ENCODE measurements at places on chromosomes 13 and 19.

GRCh38 chr13:65378943-65379519 lies 1851.1 kb downstream of the PCDH9 start:
- DNase-seq: peak; percentile 5

DNA sequence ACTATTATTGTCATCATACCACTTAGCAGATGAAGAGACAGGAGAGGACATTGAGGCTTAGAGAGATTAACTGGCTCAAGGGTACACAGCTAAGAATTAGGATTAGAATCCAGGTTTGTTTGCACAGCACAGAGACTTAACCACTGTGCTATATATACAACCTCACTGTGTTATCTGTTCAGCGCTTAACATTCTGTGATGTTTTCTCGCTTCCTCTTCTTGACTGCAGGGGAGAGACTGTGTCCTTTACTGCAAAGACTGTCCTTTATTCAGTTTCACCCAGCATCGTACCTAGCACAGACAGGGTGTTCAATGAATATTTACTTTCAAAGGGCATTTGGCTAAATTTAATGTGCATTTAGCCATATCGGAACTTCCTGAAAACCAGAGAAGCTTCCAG lies 54.9 kb upstream of the PCDH8 start:
- DNase-seq: no peak

GRCh38 chr13:106499113-106499512 lies 36.3 kb downstream of the EFNB2 start:
- no peak for DNase-seq

GRCh38 chr19:7925171-7925851 lies 624 bp downstream of the CTXN1 start:
- peak; percentile 83 for DNase-seq

GRCh38 chr19:45451850-45452387 lies 15.9 kb upstream of the FOSB start:
- no peak for DNase-seq

DNA sequence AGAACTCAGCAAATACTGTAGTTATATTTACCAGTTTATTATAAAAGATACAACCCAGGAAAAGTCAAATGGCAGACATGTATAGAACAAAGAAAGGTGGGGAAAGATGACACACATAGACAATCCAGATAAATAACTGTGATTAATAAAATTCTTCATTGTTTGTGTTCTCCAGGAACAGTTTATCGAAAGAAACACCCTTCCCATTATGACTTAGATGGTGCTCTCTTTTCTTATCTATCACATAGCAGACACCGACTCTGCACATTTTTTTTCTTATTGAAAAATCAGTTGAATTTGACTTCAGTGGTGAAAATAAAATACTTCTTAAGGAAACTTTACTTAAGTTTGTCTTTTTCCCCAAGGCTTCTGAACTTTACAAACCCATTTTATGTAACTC lies 6.2 kb downstream of the ZNF708 start:
- DNase-seq: peak; percentile 57

DNA sequence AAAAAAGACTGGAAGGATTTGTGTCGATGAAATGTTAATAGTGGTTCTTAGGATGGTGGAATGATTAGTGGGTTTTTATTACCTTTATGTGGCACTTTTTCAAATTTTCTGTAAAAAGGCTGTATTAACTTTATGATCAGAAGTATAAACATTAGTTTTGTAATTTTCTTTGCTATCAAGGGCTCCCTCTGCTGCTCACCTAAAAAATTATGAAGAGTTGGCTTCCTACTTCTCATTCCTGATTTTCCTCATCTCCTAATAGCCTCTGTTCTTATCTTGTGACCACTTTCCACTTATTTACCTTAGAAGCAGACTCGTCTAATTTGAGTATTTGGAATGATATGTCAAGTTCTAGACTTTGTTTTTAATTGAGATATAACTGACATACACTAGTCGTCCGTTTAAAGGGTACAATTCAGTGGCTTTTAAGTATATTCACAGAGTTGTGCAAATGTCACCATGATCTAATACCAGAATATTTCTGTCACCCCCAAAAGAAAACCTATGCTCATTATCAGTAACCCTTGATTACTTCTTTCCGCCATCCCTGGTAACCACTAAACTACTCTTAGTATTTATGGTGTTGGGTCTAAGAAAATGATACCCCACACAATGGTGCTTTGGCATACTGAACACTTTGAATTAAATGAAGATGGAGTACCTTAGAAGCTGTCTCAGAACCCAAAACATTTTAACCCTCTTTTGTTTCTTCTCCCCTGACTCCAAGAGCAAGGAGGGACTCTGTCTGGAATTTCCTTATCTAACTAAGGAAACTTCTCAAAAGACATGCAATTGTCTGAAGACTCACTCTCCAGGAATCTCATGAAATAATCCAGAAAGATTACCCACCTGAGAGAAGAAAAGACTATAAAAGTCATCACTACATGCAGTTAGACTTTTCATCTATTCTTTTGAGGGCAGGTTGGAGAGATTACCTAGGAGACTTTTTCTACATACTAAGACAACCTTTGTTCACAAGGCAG lies 311.3 kb downstream of the DLEU7 start:
- DNase-seq: peak; percentile 38

GRCh38 chr19:39381910-39382611 lies 8.8 kb downstream of the PAF1 start:
- DNase-seq: peak; percentile 82
